ENCODE measurements at places on chromosomes 13 and 19.

DNA sequence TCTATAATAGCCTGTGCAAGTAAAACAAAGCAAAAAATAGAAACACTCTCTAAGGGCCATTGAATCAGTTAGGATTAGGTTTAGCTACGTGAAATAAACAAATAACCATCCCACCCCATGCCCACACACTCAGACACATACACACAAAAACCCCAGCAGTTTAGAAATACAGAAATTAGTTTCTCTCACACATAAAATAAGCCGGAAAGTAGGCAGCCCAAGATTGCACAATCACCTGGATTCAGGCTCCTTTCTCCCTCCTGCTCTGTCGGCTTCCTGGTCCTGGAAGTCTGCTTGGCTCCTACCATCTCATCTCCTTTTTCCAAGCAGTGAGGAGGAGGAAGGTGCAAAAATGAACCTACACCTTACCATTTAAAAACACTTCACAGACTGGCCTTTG, 22.6 kb upstream of the USP12 start:
- DNase-seq, result no peak

GRCh38 chr13:43431841-43432240, 354.9 kb downstream of the ENOX1 start:
- DNase-seq, result no peak

DNA sequence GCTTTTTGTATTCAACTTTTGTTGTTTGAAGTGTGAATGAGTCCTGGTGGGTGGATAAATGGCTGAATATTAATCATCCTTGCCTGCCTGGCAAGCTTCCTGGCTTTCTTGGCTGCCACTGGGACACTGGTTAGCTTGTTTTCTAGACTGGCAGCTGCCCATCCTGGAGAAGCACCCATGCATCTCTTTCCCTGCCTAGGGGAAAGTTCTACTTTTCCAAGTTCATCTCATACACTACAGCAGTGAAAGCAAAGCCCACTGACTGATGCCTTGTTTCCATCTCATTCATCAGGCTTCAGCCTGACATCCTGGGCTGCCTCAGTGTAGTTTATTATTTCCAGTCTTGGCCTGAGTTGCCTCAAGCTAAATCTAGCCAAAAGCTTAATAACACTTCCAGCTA, 244.8 kb downstream of the PCDH20 start:
- DNase-seq, result no peak

- DNase-seq, result no peak
Measured at GRCh38 chr13:111978546-111978945, 88.4 kb upstream of the SOX1 start.

DNA sequence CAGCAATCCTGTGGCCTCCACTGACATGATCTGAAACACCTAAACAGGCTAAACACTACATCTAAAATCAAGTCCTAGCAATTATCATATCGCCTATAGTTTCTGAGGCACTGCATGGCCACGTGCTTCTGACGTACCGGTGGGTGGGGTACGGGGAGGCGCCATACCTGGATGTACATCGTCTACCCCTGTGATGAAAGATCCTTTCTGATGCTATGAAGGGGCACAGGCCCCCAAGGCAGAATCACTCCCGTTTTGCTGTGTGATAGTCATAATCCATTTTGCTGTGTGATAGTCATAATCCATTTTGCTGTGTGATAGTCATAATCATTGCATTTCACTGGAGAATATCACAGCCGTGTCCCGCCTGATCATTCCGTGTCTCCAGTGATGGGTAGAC, 118.7 kb upstream of the SOX1 start:
- DNase-seq, result no peak

DNA sequence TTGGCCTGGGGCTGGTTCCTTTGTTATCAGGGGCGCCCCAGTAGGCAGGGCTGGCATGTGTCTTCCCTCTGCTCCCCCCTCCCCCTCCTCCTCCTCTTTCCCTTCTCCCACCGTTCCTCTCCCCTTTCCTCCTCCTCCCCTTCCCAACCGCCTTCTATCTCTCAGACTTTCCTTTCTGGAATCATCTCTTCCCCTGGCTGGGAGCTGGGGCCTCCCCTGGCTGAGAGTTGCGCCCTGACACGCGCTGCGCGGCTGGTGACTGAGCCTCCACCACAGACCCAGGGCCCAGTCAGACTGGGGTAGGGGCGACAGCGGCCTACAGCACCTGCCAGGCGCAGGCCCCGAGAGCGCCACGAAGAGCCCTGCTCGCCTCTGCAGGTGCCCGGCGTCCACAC, 2.8 kb downstream of the PNMA8B start:
- no peak for DNase-seq

- DNase-seq, result peak; percentile 88
Measured at GRCh38 chr13:37194428-37194861, 89.0 kb upstream of the CSNK1A1L start.

GRCh38 chr13:58617880-58618665, 986.5 kb downstream of the PCDH17 start:
- no peak for DNase-seq

GRCh38 chr19:39409208-39410016, 2.8 kb downstream of the ZFP36 start:
- DNase-seq, result peak; percentile 96

GRCh38 chr13:41457589-41458186, 338 bp downstream of the RGCC start:
- DNase-seq, result no peak

GRCh38 chr19:15199661-15200552, 888 bp downstream of the NOTCH3 start:
- DNase-seq, result no peak

- no peak for DNase-seq
Measured at GRCh38 chr13:63149375-63149774, 1733.7 kb upstream of the PCDH20 start.

GRCh38 chr19:16330368-16330801, 5.8 kb downstream of the KLF2 start:
- peak; percentile 96 for DNase-seq

- DNase-seq, result no peak
Measured at GRCh38 chr19:43651758-43652545, 12.3 kb upstream of the CADM4 start.

GRCh38 chr13:49213539-49213938, 6.6 kb upstream of the MLNR start:
- DNase-seq, result no peak

GRCh38 chr19:18637673-18638630, 1.1 kb downstream of the KLHL26 start:
- no peak for DNase-seq

- no peak for DNase-seq
Measured at GRCh38 chr19:2495651-2496316, 19.9 kb downstream of the GADD45B start.

Data from mammary epithelial cell (primary cell).